CD4-positive, alpha-beta T cell treated with Interleukin-15 for 4 hours (primary cell): ENCODE measurements at places on chromosomes 2 and 18.
A peak's percentile ranks its signal among the peaks of the same experiment; 100 is the strongest.

GRCh38 chr2:219457784-219458369 lies 23.2 kb downstream of the SPEG start:
- DNase-seq: no peak

- no peak for DNase-seq
Observed at GRCh38 chr18:77765468-77765867, 515.8 kb downstream of the GALR1 start.

GRCh38 chr18:59063300-59063906 lies 76.3 kb upstream of the SEC11C start:
- no peak for DNase-seq

- DNase-seq: no peak
Observed at GRCh38 chr2:100002059-100002458, 140.3 kb downstream of the AFF3 start.

- no peak for DNase-seq
Observed at GRCh38 chr2:198711484-198711883, 746.3 kb downstream of the SATB2 start.

GRCh38 chr2:217943446-217944321 lies 59.1 kb downstream of the TNS1 start:
- DNase-seq: no peak

DNA sequence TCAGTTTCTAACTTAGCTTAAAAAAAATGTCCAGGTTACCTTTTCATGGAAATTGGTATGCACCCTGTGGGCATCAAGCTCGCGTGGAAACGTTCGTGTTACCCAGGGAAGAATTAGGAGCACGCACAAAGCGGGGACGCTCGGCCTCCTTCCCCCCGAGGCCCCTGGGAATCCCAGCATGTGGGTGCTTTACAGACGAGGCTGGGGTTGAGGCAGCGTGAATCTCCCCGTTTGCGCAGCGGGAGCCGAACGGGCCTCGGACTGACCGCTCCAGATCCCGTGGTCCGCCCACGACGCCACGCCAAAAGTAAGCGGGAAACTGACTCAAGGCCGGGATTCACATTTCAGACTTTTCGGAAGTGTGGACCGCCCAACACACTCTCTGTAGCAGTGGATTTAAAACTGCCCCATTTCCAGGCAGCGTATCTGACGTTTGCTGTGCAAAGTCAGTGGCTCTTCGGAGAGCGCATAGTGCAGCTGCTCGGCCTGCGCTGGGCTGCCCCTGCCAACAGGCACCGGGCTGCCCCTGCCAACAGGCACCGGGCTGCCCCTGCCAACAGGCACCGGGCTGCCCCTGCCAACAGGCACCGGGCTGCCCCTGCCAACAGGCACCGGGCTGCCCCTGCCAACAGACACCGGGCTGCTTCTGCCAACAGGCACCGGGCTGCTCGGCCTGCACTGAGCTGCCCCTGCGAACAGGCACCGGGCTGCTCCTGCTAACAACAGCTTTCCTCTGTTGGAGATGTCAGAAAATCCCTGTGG lies 49.7 kb downstream of the SH3YL1 start:
- no peak for DNase-seq

DNA sequence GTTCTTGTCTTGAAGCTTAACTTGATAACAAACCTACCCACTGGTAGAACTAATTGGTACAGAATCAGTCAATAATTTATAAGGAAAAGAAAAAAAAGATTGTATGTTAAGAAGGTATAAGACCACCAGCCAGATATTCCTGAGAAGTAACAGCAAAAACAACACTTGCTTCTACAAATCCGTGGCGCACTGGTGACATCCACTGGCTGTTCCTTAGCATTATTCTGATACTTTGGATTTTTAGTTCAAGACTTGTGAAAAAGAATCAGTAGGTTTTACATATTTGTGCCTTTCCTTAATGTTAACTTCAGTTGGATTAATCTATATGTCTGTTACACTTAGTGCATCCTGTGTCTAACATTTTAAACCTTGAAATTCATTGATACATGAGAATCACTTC lies 141.8 kb downstream of the GRB14 start:
- DNase-seq: no peak

- DNase-seq: no peak
Observed at GRCh38 chr2:238774071-238774470, 73.8 kb upstream of the TWIST2 start.

DNA sequence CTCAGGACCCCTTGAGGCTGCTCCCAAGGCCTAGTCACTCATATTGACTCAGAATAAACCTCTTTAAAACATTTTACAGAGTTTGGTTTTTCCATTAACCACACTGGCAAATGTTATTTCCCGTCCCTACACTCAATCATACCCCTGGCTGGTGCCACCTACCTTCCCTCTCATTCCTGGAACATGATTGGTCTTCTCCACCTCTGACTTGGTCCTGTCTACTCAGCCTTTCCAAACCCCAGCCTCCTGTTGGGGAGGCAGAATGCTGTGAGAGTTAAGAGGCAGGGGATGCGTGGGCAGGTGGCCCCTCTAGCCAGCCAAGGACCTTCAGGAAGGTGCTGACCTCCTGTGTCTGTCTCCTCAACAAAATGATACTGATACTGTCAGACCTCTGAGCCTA lies 149.3 kb downstream of the CABLES1 start:
- DNase-seq: no peak

- DNase-seq: no peak
Observed at GRCh38 chr2:203582468-203582867, 47.4 kb upstream of the RAPH1 start.

GRCh38 chr2:11309706-11310105 lies 34.7 kb downstream of the ROCK2 start:
- no peak for DNase-seq

GRCh38 chr2:134273256-134273983 lies 19.5 kb downstream of the MGAT5 start:
- DNase-seq: no peak

GRCh38 chr2:9675415-9676351 lies 44.9 kb upstream of the YWHAQ start:
- DNase-seq: no peak

DNA sequence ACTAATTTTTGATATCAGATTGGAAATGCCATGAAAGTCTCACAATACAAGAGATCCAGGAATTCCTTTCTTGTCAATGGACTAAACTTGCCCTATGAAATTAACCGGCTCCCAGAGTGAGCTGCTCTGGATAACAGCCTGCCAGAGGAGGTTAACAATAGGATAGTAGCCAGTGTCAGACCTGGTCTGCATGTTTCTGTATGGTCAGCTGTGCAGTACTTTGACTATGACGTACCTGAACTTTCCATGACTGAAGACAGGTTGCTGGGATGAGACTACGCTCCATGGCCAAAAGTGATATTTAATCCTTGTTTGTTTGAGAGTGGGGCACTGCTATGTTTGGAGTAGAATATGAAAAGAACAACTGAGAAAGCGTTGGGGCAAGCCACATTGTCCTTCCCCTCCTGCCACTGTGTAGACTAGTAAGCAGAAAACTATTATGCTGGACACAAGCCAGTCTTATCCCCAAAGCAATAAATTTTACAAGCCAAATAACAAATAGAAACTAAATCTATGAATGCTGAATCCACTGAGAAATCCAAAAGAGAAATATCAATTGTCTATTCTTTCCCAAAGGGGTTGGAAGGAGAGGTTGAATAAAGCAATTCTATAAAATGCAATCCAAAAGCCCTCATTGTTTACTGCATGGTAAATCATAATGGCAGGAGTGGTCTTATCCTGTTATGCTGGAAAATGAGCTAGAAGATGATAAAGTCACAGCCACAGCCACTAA lies 115.5 kb upstream of the CYP26B1 start:
- no peak for DNase-seq

DNA sequence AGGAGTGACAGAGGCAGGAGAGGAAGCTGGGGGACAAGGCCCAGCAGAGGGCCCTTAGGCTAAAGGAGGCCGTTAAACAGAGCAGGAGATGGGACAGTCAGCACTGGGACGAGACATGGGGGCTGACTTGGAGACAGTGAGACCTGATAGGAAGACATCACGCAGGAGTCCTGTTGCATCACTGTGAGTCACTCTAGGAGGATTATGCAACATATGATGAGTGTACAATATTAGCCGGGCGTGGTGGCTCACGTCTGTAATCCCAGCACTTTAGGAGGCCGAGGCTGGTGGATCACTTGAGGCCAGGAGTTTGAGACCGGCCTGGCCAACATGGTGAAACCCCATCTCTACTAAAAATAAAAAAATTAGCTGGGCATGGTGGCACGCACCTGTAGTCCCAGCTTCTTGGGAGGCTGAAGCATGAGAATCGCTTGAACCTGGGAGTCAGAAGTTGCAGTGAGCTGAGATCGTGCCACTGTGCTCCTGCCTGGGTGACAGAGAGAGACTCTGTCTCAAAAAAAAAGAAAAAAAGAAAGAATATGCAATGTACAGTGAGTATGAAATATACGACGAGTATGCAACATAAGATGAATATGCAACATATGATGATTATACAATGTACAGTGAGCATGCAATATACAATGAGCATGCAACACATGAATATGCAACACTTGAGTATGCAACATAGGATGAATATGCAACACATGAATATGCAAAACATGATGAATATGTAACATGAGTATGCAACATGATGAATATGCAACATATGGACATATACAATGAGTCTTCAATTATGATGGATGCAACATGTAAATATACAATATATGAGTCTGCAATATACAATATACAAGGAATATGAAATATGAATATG lies 83.3 kb upstream of the ID2 start:
- no peak for DNase-seq

GRCh38 chr2:231371430-231372054 lies 24.0 kb upstream of the B3GNT7 start:
- DNase-seq: no peak

DNA sequence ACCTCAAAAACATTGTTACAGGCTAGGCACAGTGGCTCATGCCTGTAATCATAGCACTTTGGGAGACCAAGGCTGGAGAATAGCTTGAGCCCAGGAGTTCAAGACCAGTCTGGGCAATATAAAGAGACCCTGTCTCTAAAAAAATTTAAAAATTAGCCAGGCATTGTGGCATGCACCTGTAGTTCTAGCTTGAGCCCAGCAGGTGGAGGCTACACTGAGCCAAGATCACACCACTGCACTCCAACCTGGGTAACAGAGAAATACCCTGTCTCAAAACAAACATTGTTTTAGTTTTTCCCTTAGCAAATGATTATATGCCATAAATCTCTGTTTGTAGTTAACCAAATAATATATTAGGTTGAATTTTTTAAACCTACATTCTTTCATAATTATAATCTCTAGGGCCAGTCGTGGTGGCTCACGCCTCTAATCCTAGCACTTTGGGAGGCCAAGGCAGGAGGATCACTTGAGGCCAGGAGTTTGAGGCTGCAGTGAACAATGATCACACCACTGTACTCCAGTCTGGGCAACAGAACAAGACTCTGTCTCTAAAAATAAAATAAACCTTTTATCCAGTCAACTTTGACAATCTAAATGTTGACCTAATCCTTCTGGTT lies 13.3 kb upstream of the CYP20A1 start:
- peak; percentile 40 for DNase-seq

DNA sequence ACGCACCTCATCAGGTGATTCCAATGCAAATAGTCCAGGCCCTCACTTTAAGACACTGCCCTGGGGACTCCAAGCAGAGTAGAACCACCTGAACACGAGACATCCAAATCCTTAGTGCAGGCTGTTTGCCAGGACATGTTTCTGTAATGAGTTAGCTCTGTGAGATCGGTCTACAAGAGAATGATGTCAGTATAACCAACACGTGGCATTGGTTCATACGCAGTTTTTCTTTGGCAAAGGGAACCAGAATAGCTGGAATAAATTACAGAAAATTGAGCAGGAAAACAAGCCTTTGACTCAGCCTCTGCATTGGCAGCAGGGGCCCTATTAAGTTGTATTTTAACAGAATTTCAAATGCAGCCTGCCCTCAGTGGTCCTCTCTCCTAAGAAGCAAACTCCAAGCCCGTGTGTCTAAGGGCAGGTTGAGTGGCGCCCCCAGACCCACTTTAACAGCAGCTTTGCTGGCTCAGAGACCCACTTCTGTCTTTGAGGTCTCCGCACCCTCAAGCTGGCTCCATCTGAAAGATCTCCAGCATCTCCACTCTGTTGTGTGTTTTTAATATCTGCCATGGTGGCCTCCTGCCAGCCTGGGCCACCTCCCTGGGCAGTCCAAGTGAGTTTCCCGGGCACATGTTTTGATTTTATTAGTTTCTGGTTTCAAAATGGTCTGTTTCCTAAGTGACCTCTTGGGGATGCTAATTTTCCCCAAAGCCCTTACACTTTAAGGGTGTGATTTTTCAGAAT lies 61.3 kb downstream of the ALPK2 start:
- DNase-seq: no peak

GRCh38 chr2:71426721-71427120 lies 26.6 kb upstream of the DYSF start:
- DNase-seq: no peak

GRCh38 chr2:235414422-235414821 lies 79.4 kb upstream of the AGAP1 start:
- DNase-seq: no peak

- DNase-seq: no peak
Observed at GRCh38 chr2:47899915-47900816, 6.1 kb downstream of the FBXO11 start.

GRCh38 chr18:57771626-57772025 lies 31.5 kb downstream of the ATP8B1 start:
- DNase-seq: no peak

DNA sequence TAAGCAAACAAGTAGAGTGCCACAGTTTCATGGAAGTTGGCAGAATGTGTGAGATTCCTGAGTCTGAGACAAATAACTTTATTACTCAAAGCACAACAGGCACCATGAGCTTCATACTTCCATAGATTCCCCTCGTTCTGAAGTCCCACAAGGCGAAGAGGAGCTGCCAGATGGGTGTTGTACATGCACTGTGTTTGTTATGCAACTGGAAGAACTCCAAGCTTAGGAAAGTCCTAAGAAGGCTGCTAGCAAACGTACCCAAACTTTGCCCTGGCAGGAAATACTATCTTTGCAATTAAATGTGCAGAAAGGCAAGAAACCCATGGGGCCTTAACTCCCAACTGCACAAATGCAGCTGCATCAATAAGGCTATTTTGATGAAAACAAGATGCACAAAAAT lies 1.6 kb upstream of the GCA start:
- no peak for DNase-seq

DNA sequence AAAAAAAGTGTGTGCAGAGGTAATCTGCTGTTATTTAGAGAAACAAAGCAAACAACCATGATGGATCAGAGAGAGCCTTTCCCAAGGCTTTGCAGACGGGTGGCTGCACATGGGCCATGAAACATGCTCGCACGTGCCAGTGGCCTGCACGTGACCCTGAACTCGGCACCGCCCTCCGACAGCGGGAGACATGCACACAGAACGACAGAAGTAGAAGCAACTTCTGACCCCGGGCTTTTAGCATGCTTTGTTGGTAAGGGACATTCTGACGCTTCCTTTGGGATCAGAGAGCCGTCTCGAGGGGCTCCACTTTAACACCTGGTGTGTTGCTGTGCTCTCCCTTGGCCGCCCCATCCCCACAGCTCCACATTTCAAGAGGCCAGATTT lies 112.5 kb downstream of the KCNF1 start:
- DNase-seq: no peak

DNA sequence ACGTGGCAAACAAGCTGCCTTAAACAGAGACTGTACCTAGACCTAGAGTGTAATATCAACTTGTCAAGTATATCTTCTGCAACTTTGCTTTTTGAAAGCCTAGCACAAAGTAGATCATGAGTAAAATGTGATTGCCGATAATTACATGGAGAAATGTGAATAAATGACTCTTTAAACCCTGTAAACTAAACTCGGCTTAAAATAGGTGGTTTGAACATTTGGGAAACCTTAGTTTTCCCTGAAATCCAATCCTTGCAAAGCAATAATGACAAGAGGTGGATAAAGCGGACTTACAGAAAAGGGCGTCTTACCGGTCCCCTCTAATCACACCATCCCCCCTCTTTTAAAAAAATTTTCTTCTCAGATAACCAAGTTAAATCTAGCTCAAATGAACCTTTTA lies 549 bp upstream of the PSMD14 start:
- no peak for DNase-seq

- no peak for DNase-seq
Observed at GRCh38 chr2:212005085-212005671, 533.4 kb downstream of the ERBB4 start.
